ENCODE measurements at places on chromosomes 3 and 15. TPM values are rescaled to one million over a fixed set of nuclear protein-coding genes. Genes with fewer than 3 reads are reported as not detected.

BBX gene
- 80.3 TPM for total RNA-seq

SAMMSON gene
- total RNA-seq: 5.7 TPM

DNA sequence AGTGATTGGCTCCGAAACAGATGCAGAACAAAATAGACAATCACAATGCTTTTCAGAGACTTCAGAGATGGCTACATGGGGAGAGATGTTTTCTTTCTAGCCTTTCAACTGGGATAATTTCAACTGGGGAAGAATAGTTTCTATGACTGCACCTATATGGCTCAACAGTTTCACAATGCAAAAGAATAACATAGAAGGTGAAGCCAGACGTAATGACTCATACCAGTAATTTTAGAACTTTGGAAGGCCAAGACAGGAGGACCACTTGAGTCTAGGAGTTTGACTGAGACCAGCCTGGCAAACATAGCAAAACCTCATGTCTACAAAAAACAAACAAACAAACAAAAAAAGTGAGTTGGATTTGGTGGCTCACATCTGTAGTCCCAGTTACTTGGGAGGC, 180.2 kb upstream of the CHL1 start:
- H3K4me1 ChIP-seq: no peaks in the 10 kb centered on the region
- H3K27ac ChIP-seq: no peak overlapping the region
- H3K27me3 ChIP-seq: no peaks in the 10 kb centered on the region
- H3K36me3 ChIP-seq: no peaks in the 10 kb centered on the region
- H3K4me3 ChIP-seq: no peak overlapping the region

GRCh38 chr3:20108869-20109268, 68.6 kb downstream of the KAT2B start:
- H3K36me3 ChIP-seq: peaks cover 3% of the 10 kb centered on the region
- no peak for ATAC-seq
- H3K27ac ChIP-seq: no peak overlapping the region
- no peaks in the 10 kb centered on the region for H3K4me1 ChIP-seq
- no peaks in the 10 kb centered on the region for H3K27me3 ChIP-seq

- ATAC-seq: no peak
- H3K4me3 ChIP-seq: no peak overlapping the region
- H3K36me3 ChIP-seq: no peaks in the 10 kb centered on the region
- no peaks in the 10 kb centered on the region for H3K27me3 ChIP-seq
- H3K4me1 ChIP-seq: no peaks in the 10 kb centered on the region
These were observed 2.0 kb downstream of the SAMD7 start for GRCh38 chr3:169913323-169913722.

- H3K36me3 ChIP-seq: no peaks in the 10 kb centered on the region
- H3K4me1 ChIP-seq: no peaks in the 10 kb centered on the region
- no peak overlapping the region for H3K4me3 ChIP-seq
These were observed 58.8 kb upstream of the GOLGA8B start for GRCh38 chr15:34642247-34642646.

DNA sequence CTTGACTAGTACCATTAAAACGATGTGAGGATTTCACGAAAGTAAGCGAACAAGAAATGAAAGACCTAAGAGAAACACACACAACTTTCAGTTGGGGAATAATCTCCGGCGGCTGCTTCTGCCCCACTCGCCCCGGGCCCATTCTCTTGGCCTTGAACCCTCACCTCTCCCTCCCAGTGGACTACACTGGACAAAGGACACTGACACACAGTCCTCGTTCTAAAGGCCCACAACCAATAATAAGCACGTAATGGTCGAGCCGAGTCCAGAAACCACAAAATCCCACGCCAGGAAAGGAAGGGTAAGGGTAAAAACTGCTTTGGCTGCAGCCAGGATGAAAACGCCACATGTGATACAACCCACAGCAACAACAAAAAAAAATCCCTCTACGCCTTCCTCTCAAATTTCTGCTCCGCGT, 469 bp downstream of the ZNF770 start:
- no peaks in the 10 kb centered on the region for H3K27me3 ChIP-seq
- peak overlapping the region; percentile 93 for H3K27ac ChIP-seq
- no peaks in the 10 kb centered on the region for H3K36me3 ChIP-seq
- peaks cover 21% of the 10 kb centered on the region for H3K4me1 ChIP-seq
- ATAC-seq: no peak

DNA sequence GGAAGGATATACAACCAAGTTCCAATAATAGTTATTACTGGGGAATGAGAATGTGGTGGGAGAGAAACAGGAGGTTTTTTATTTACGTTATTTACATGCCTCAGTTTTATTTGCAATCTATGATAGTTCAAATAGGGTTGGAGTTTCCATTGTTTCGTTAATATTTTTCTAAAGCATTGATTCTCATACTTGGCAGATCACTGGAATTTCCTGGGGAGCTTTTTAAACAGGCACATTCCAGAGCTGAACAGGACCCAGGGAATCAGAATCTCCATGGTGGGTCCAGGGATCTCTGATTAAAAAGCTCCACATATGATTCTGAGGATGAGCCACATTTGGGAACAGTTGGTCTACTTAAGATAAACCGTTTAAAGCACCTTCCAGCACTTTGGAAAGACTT, 123.9 kb downstream of the IL20RB start:
- H3K4me3 ChIP-seq: no peak overlapping the region
- no peaks in the 10 kb centered on the region for H3K4me1 ChIP-seq
- no peak overlapping the region for H3K27ac ChIP-seq
- H3K36me3 ChIP-seq: no peaks in the 10 kb centered on the region
- ATAC-seq: no peak
- H3K27me3 ChIP-seq: peaks cover 22% of the 10 kb centered on the region

Data from gastroesophageal sphincter (tissue), 4 donors.